ENCODE measurements at places on chromosomes 7 and 10. TPM values are rescaled to one million over a fixed set of nuclear protein-coding genes. Genes with fewer than 3 reads are reported as not detected.

- no peak for DNase-seq
- no peaks in the 10 kb centered on the region for H3K36me3 ChIP-seq
- H3K4me1 ChIP-seq = peaks cover 10% of the 10 kb centered on the region
- H3K4me3 ChIP-seq = no peak overlapping the region
- H3K27me3 ChIP-seq = no peaks in the 10 kb centered on the region
Measured at GRCh38 chr7:139656387-139656786, 121.4 kb downstream of the HIPK2 start.

- H3K36me3 ChIP-seq = no peaks in the 10 kb centered on the region
- H3K4me1 ChIP-seq = peaks cover 2% of the 10 kb centered on the region
- DNase-seq = no peak
- no peak overlapping the region for H3K4me3 ChIP-seq
- H3K27me3 ChIP-seq = no peaks in the 10 kb centered on the region
Measured at GRCh38 chr7:116709336-116709735, 37.3 kb downstream of the MET start.

The TSPAN15 gene
- 7.8 TPM for total RNA-seq

GRCh38 chr10:48700071-48700470 lies 15.4 kb downstream of the WDFY4 start:
- no peaks in the 10 kb centered on the region for H3K4me1 ChIP-seq
- no peak overlapping the region for H3K4me3 ChIP-seq
- DNase-seq = no peak
- no peaks in the 10 kb centered on the region for H3K27me3 ChIP-seq

Measured in H9 (cell line).